Thyroid gland (tissue), 4 donors: ENCODE measurements at places on chromosomes 11 and 22. TPM values are rescaled to one million over a fixed set of nuclear protein-coding genes. Genes with fewer than 3 reads are reported as not detected.

DNA sequence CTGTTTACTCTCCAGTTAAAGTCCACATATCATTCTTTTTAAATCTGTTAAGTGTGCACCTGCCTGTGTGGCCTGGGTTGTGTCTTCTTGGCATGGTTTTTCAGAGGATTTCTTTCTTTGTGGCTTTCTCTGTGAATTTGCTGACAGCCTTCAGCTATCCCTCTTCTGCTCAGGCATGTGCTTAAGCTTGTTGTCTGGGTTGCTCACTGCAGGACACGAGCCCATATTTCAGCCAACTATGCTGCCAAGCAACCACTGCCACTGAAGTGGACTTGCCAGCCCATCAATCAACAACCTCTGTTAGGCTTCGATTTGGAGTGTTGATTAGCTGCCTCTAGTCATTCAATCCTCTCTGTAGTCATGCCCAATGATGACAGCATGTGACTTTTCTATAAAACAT lies 18.4 kb downstream of the OR51I2 start:
- no peak for DNase-seq

DNA sequence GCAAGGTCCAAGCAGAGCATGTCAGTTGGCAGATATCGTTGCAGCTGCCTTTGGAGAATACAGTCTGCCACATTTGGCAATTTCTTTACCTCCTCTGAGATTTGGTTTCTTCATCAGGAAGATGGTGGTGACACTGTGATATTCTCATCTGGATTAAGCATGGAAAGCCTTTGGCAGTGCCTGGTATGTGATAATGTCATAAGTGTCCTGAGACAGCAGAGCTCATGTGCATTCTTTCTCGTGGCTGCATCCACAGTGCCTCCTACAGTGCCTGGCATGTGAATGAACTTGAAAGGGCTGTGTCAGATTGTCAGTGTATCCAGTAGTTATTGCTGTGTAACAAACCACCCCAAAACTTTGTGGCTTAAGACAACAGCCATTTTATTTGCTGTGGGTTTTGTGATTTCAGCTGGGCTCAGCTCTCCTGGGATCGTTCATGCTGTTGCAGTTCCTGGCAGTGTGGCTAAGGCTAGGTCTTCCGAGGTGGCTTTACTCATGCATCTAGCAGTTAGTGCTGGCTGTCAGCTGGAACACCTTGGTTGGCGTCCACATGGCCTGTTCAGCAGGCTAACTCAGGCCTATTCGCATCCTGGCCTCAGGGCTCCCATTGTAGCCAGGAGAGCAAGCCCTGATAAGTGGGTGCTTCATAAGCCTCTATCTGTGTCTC lies 35.7 kb upstream of the MICAL2 start:
- no peak for DNase-seq

Gene SYT7
- total RNA-seq, result 7.4 TPM

Gene COPB1
- 148 TPM for total RNA-seq

Gene SCN4B
- total RNA-seq, result 5.5 TPM

Gene OR2AG1
- total RNA-seq, result not detected

DNA sequence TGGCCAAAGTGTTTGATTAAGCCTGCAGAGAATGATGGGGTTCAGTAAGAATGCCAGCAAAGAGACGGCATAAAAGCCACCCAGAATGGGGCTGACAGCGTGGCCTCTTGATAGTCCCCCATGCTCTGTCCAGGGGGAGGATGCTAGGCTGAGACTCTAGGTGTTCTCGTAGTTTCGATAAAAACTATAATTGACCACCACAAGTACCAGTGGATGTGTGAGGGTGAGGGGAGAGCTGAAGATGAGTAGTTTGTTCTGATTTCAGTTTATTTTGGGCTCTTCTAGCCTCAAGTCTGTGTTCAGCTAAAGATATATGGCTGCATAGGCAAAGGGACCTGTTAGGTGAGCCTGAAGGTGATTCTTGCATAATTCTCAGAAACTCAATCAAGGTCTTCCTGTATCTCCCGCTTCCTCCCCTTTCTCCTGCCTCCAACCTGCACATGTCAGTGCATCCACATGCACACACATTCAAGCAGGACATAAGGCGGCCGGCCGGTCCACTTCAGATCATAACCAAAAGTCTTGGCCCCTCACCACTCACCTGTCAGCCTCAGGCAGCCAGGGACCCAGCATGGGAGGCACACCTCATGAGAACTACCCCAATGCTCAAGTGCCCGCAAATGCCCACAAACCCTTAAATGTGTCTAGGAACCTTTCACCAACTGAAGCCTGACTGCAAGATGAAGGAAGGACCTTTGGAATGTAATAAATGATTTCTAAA lies 31.2 kb downstream of the FLI1 start:
- DNase-seq, result no peak

DNA sequence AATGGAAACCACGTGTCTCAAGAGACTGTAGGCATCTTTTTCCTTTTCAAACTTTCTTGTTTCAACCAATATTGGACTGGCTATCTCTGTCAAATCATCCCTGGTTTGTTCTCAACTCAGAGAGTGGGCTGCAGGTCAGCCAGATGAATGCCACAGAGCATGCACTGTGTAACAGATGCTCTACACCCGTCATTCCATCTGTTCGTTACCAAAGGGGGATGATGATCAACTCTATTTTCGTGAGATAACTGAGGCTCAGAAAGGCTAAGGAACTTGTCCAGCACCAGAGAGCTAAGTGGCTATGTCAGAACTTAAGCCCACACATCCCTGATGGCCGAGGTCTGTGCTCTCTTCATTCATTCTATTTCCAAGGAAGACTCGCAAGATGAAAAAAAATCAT lies 42.1 kb downstream of the SLC1A2 start:
- no peak for DNase-seq

Gene NLRP10
- total RNA-seq, result not detected

GRCh38 chr11:57823859-57824258 lies 62.3 kb downstream of the CTNND1 start:
- no peak for DNase-seq
